ENCODE measurements at places on chromosomes 4 and X. TPM values are rescaled to one million over a fixed set of nuclear protein-coding genes. Genes with fewer than 3 reads are reported as not detected.

GRCh38 chr4:688854-689681 is at the start of gene SLC49A3:
TSS of gene SLC49A3 (minus strand) at chr4:689151. CDS start at chr4:689127, 24 bp downstream.
- DNase-seq, result no peak

- no peak for DNase-seq
Measured at GRCh38 chr4:115145393-115146160, 32.2 kb upstream of the NDST4 start.

- no peak for DNase-seq
Measured at GRCh38 chr4:158050942-158051341, 121.9 kb downstream of the GASK1B start.

DNA sequence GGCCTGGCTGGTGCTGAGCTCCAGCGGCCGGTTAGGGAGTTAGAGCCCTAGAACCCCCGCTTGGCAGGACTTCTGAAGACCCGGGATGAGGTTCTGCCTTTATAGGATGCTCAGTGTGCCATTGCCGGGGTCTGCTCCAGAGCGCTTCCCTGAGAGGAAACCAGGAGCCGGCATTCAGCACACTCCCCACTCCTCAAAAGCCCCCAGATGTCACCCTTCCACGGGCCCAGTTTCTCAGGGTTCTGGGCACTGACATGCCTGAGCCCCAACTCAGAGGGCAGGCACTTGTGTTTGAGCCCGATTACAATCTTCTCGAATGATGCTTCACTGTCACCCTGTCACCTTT is 6.5 kb downstream of the NKX3-2 start:
- DNase-seq, result no peak

- DNase-seq, result no peak
Measured at GRCh38 chr4:85113706-85114105, 147.2 kb upstream of the WDFY3 start.

DNA sequence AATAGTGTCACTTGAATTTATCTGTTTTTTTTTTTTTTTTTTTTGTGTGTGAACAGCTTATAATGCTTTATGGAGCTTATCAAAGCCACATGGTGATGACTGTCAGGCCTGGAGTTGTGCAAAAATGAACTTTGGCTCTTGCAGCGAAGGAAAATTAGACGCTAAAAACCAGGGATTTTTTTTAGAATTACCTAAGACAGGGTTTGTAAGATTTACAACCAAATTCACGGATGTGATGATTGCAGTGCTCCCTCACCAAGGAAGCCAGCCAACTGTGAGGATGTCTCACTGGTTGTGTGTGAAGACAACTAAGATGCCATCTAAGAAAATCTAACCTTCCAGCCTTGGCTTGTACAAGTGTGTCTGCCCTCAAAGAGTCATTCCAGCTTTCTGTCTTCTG is 127.1 kb upstream of the SLC4A4 start:
- no peak for DNase-seq

Gene MAGIX
- total RNA-seq, result 0.84 TPM

Gene ZFP92
- 1.1 TPM for total RNA-seq

DNA sequence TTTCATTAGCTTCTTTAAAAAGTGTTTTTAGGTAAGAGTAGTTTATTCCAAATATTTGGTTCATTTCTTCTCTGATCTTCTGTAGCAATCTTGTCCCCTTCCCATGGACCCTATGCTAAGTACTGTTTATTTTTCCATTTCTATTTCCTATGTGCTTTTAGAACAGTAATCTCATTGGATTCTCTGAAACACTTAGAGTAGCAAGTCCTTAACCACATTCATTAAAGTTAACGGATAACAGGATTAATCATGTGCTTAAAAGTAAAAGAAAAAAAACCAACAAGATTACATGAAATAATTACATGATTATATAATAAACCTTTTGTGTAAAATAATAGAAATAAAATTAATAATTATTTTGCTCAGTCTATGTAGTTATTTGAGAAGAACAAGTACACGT is 929.7 kb downstream of the C4orf33 start:
- no peak for DNase-seq

- DNase-seq, result no peak
Measured at GRCh38 chr4:128711361-128711760, 98.1 kb upstream of the JADE1 start.

DNA sequence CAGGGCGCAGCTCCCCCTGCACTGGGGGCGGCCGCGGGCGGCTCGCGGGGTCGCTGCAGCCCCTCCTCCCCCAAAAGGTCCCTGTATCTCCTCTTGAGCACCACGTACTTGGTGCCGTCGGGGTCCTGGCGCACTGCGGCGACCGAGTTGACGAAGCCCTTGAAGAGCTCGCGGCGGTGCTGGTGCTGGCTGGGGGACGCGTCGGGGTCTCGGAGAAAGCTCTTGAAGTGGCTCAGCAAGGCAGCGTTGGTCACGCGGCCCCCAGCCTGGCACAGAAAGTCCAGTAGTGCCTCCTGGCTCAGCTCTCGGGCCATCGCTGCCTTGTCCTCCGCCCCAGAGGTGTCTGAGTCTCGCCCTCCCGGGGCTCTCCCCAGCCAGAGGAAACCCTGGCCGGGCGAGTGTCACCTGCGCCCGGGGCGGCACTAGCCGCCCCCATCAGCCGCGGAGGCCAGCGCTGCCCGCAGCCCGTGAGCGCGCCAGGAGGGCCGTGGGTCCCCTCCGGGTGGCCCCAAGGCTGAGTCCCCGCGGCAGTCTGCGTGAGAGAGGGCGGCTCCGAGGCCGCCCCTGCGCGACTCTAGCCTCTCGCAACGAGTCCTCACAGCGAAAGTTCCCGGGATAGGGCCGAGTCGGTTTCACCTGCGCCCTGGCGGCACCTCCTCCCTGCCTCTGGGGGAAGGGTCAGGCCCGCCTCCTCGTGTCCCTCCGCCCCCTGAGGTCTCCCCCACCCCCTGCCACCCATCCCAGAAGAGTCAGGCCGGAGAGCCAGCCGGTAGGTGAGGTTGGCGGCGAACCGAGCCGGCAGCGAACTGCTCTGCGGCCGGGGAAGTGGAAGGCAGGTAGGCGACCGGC is at the start of gene SOWAHB:
Gene SOWAHB, minus strand, starts transcription at position 609 of the 849 bp plus-strand sequence. Its CDS starts 295 bp downstream, at position 314.
- DNase-seq, result peak; percentile 32

DNA sequence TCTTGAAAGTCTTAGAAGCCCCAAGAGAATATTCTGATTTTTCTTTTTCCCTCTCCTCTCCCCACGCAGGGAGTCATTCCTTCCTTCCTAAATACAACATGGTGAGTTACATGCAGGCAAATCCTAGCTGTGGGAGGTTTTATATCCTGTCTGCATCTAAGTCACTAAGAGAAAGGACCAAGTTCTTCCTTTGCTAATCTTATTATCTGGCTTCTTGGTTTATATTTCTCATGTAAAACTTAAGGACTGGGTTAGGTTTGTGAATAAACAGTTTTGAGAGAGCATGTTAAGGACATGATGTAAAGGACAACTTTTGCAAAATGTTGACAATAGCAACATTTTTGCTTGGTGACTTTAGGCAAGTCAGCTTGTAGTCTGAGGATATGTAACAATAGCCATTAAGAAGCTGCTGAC is 5.1 kb upstream of the CXCL9 start:
- no peak for DNase-seq

- DNase-seq, result peak; percentile 17
Measured at GRCh38 chrX:40573763-40574162, 7.0 kb upstream of the ATP6AP2 start.

Gene NOX1
- total RNA-seq, result not detected

Gene TMSB15A
- total RNA-seq, result not detected

GRCh38 chr4:23106516-23106915 is 413.8 kb downstream of the GBA3 start:
- no peak for DNase-seq

DNA sequence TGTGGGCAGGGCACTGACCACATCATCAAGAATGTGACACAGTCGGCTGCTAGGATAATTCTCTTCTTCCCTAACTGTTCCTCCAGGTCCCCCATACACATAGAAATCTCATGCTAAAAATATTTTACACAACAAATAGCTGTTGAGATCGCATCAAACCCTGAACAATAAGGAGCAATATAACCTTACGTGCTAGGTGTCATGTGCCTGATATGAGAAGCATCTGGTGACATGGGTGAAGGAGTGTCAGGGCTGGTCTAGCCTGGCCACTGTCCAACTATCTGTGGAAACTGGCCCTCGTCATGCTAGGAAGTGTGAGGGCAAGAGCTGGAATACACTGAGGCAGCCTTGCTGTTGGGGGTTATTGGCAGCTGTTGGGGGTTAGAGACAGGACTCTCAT is 167.3 kb upstream of the PGRMC2 start:
- no peak for DNase-seq

DNA sequence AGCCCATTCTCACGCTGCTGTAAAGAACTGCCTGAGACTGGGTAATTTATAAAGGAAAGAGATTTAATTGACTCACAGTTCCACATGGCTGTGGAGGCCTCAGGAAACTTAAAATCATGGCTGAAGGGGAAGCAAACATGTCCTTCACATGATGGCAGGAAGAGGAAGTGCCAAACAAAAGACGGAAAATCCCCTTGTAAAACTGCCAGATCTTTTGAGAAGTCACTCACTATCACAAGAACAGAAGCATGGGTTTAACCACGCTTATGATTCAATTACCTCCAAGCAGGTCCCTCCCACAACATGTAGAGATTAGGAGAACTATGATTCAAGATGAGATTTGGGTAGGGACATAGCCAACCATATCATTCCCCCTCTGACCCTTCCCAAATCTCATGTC is 335.5 kb downstream of the IL15 start:
- DNase-seq, result no peak

Gene NWD2
- not detected for total RNA-seq

Gene GATA1
- 0.27 TPM for total RNA-seq

Gene AKAP14
- total RNA-seq, result not detected

Gene NRK
- total RNA-seq, result 0.03 TPM

Gene MAGEB2
- total RNA-seq, result not detected

Gene NEK1
- total RNA-seq, result 6.6 TPM

Gene UCP1
- total RNA-seq, result not detected

DNA sequence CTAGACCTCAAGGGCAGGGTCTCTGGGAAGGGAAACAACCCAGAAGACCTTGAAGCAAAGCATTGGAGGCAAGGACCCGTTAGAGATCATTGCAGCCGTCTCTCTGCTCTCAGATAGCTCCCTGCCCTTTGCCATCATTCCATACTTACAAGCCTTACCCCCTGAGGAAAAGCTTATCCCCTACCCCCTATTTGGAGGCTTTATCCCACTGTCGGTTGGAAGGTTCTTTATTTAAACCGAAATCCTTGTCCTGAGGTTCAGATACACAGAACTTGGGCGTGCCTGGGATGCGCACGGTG is 84.4 kb downstream of the EFNB1 start:
- no peak for DNase-seq

Gene STS
- total RNA-seq, result 2.4 TPM

Gene GRID2
- total RNA-seq, result not detected

Gene PLAC1
- 0.35 TPM for total RNA-seq

- no peak for DNase-seq
Measured at GRCh38 chr4:55437823-55438222, 42.1 kb downstream of the TMEM165 start.
